COLO829 (cell line): ENCODE measurements at places on chromosomes 2 and 18.

DNA sequence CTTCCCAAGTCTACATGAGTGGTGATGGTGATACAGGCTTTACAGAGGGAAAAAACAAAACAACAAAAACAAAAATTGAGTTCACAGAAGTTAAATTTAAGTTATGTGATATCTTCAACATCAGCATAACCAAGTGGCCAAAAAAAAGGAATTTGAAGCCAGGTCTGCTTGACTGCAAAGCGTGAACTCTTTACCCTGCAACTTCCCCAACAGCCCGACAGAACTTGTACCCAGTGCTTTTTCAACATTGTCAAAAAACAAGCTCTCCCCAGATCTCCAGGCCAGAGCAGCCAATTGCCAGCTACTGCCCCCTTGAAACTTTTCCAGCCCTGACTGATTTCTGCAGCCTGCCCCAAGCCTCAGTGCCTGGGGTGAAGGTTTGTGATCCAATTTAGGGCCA is 76.7 kb downstream of the RNF144A start:
- no peak for DNase-seq

GRCh38 chr2:53536583-53537361 is 230.8 kb upstream of the CHAC2 start:
- no peak for DNase-seq

DNA sequence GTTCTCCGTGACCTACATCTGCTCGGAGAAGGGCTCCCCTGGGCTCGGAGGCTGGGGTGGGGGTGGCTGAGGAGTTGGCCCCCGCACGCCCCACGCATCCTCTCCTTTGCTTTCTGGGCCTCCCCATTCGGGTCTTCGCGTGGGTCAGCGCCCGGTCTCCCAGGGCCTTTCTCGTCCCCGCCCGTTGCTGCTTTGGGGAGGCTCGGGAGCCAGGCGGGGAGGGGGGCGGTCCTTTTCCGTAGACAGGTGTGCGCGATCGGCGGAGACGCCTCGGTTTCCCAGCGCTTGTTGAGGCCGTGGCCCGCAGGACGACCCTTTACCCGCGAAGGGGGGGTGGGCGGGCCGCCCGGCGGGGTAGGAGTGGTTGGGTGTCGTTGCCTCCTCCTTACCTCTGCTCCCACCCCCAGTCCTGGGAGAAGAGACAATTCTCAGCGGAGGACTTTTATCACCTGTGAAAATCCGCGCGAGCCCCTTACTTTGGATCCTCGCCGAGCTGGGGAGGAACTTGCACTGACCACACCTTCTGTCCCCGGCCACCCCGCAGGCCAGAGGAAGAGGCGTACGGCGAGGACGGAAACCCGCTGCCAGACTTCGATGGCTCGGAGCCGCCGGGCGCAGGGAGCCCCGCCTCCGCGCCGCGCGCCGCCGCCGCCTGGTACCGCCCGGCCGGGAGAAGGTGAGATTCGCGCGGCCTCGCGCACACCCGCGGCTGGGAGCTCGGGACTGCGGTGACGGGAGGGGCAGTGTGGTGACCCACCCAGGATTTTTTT is 2.6 kb downstream of the ADCYAP1 start:
- no peak for DNase-seq

GRCh38 chr2:203782262-203782976 is 76.0 kb downstream of the CD28 start:
- peak; percentile 60 for DNase-seq

- peak; percentile 72 for DNase-seq
Measured at GRCh38 chr2:64666810-64667438, 13.2 kb upstream of the SERTAD2 start.

DNA sequence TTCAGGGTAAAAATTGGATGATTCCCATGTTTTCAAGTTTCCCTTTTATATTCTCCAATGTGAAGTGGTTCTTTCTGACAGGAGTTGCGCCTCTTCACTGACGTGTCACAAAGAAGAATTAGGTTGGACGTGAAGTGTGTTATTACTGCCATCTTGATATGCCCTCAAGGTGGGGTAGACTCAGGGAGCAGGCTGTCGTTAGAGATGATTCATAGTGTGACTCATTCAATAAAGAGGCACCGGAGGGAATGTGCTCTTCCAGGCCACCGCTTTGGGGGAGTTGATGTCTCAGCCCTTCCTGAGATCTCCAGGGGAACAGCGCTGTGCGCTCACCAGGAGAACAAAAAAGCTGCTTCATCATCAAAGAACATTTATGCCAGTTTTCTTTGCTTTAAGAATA is 3.6 kb upstream of the DGKD start:
- peak; percentile 96 for DNase-seq

GRCh38 chr2:169330555-169331198 is 31.7 kb downstream of the LRP2 start:
- DNase-seq: no peak

DNA sequence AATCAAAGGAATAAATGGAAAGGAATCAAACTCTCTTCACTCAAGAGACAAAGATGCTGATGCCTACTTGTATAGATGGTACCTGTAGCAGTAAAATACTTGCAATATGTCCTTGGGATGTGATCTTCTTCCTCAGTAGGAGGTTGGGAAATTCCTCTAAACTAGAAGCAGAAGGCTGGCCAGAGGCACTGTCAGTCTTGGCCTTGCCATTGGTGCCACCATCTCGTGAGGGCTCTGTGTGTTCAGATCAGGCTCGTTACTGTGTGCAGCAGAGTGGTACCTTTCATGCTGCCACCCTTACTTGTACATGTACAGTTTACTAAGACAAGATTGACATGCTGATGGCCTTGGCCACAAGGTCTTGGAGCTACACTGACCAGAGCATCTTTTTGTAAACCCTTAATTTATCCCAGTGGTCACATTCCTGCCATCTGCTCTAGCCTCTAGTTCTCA is 169.0 kb downstream of the MYCN start:
- no peak for DNase-seq

GRCh38 chr2:64667535-64667934 is 13.8 kb upstream of the SERTAD2 start:
- DNase-seq: no peak

- DNase-seq: no peak
Measured at GRCh38 chr2:47021301-47022009, 105.8 kb upstream of the MCFD2 start.

- DNase-seq: peak; percentile 44
Measured at GRCh38 chr2:84443477-84443876, 15.6 kb downstream of the SUCLG1 start.
